ENCODE measurements at places on chromosomes 6 and 20. TPM values are rescaled to one million over a fixed set of nuclear protein-coding genes. Genes with fewer than 3 reads are reported as not detected.

The PRICKLE4 gene
- total RNA-seq = 0.71 TPM

The DEFB128 gene
- not detected for total RNA-seq

The SMOC2 gene
- not detected for total RNA-seq

The ERVFRD-1 gene
- total RNA-seq = not detected

- H3K27me3 ChIP-seq = peaks cover 3% of the 10 kb centered on the region
- DNase-seq = peak; percentile 68
- H3K27ac ChIP-seq = no peak overlapping the region
- H3K4me1 ChIP-seq = no peaks in the 10 kb centered on the region
Observed at GRCh38 chr6:8983202-8983688, 547.9 kb upstream of the SLC35B3 start.

- peaks cover 15% of the 10 kb centered on the region for H3K4me1 ChIP-seq
- no peak overlapping the region for H3K27ac ChIP-seq
- no peak for DNase-seq
- no peaks in the 10 kb centered on the region for H3K36me3 ChIP-seq
- no peaks in the 10 kb centered on the region for H3K27me3 ChIP-seq
- no peak overlapping the region for H3K4me3 ChIP-seq
Observed at GRCh38 chr6:41724586-41725501, 10.6 kb downstream of the TFEB start.

DNA sequence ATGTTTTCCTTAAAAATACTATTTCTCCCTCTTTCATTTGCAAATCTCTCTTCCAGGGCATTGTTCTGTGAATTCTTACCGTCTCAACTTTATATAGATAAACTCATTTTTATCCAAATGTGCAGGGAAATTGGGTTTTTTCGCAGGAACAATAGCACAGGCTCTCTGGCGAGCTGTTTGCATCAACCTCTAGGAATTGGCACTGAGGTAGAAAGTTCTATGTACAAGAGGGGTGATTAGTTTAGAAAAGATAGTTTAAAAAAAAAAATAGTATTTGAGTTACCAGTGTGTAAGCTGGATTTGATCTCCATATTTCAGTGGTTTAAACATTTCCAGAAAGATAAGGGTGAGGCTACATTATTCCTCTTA is 129.7 kb upstream of the BTN3A2 start:
- peak overlapping the region; percentile 82 for H3K4me3 ChIP-seq
- H3K36me3 ChIP-seq = peaks cover 17% of the 10 kb centered on the region
- H3K27ac ChIP-seq = peak overlapping the region; percentile 99
- peaks cover 30% of the 10 kb centered on the region for H3K4me1 ChIP-seq
- DNase-seq = no peak

GRCh38 chr20:32896521-32897280 is 38.0 kb downstream of the EFCAB8 start:
- no peaks in the 10 kb centered on the region for H3K36me3 ChIP-seq
- no peaks in the 10 kb centered on the region for H3K27me3 ChIP-seq
- DNase-seq = no peak
- H3K4me1 ChIP-seq = no peaks in the 10 kb centered on the region

DNA sequence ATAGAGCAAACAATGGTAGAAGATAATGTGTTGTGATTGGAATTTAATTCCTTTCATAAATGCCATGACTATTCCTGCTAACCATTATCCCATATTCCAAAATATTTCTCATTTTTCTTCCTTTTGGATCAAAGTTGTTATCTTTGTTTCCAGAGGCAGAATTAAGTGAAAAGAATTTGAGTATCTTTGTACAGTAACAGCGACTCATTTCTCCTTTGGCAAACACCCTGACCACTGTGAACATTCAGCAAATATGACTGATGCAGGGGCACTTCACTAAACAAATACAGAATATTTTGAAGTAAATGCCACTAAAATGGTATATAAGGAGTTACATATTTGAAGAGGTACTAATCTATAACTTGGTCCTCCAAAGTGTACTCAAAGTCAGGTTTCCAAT is 105.0 kb upstream of the LAMP5 start:
- no peaks in the 10 kb centered on the region for H3K36me3 ChIP-seq
- no peak overlapping the region for H3K27ac ChIP-seq
- DNase-seq = no peak
- no peak overlapping the region for H3K4me3 ChIP-seq
- H3K27me3 ChIP-seq = no peaks in the 10 kb centered on the region

DNA sequence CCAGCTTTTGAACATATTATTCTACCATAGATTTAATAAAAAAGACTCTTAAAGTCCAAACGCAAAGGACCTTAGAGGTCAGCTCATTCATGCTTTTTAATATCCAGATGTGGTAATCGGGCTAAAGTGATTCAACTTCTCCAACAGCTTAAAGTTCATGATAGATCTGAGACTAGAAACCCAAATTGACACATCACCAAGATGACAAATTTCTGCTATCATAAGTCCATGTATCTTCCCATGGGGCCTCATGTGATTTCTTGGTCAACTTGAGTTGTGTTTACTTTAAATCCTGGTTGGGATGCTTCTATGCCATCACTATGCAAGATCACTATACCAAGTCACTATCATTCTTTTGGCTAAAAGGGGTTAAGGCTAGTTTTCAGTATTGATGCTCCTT is 56.0 kb downstream of the SLC24A3 start:
- no peak overlapping the region for H3K27ac ChIP-seq
- H3K4me1 ChIP-seq = no peaks in the 10 kb centered on the region
- no peaks in the 10 kb centered on the region for H3K27me3 ChIP-seq

DNA sequence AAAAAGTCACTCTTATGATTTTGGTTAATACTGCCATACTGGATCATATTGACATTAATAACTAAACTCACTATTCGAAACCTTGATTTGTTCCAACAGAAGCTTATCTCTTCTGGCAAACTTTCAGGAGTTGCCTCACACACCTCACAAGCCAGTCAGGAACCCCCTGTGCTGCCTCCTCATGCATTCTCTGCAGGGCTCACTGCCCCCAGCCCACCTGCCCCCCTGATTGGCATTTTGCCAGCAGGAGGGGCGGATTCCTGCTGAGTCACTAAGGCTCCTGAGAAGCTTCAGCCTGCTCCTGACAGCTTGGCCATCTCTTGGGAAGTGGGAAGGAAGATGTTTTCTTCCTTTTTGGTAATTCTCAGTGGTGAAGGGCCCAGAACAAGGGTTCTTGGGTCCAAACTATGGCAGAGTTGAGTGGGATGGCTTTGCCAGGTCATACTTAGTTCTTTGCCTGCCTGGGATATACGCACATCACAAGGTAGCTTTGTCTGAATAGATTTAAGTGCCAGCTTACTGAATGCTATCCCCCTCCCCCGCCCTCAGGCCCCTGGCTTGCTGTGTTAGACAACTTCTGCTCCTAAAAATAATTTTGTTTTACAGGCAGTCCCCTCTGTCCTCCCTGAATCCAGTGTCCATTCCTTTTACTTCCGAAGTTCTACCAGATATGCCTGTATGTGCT is 31.4 kb downstream of the SLC35F1 start:
- no peak overlapping the region for H3K4me3 ChIP-seq
- no peak for DNase-seq
- peaks cover 10% of the 10 kb centered on the region for H3K27me3 ChIP-seq

DNA sequence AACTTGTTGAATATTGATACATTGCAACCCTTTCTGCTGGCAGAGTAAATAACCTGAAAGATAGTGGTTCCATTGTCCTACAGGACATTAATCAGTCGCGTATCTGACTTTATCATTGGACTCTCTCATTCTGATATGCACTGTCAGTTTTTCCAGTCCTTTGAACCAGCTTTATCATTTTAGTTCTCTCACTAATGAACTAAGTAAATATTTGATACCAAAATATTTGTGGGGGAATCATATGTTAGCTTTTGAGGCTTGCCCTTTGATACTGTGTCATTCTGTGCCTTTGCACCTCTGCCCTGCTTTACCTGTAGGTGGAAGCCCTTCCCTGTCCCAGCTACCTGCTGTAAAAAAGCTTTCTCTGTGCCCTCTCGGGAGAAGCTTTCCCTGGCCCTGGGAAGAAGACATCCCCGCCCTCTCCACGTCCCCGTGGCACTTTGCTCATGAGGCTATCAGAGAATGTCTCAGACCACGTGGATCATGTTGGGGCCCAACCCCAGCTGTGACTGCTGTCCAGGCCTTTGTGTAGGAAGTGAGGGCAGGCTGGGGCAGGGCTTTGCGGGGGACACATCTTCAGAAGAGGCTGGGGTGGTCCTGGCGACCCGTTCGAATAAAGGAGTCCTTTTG is 117.8 kb upstream of the NXT1 start:
- H3K36me3 ChIP-seq = no peaks in the 10 kb centered on the region
- H3K27me3 ChIP-seq = peaks cover 2% of the 10 kb centered on the region
- H3K4me3 ChIP-seq = no peak overlapping the region
- no peaks in the 10 kb centered on the region for H3K4me1 ChIP-seq

GRCh38 chr20:48214601-48215000 is 429.3 kb upstream of the SULF2 start:
- H3K27ac ChIP-seq = no peak overlapping the region
- H3K27me3 ChIP-seq = peaks cover 10% of the 10 kb centered on the region
- H3K4me1 ChIP-seq = no peaks in the 10 kb centered on the region

DNA sequence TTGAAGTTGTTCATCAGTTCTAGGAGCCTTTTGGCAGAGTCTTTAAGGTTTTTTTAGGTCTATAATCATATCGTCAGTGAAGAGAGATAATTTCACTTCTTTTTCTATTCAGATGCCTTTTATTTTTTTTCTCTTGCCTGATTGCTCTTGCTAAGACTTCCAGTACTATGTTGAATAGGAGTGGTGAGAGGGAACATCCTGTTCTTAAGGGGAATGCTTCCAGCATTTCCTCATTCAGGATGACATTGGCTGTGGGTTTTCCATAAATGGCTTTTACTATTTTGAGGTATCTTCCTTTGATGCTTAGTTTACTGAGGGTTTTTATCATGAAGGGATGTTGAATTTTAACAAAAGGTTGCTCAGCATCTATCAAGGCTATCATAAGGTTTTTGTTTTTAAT is 109.5 kb downstream of the CLVS2 start:
- DNase-seq = no peak
- H3K27ac ChIP-seq = no peak overlapping the region
- H3K4me1 ChIP-seq = no peaks in the 10 kb centered on the region
- H3K4me3 ChIP-seq = no peak overlapping the region
- no peaks in the 10 kb centered on the region for H3K36me3 ChIP-seq
- H3K27me3 ChIP-seq = no peaks in the 10 kb centered on the region

DNA sequence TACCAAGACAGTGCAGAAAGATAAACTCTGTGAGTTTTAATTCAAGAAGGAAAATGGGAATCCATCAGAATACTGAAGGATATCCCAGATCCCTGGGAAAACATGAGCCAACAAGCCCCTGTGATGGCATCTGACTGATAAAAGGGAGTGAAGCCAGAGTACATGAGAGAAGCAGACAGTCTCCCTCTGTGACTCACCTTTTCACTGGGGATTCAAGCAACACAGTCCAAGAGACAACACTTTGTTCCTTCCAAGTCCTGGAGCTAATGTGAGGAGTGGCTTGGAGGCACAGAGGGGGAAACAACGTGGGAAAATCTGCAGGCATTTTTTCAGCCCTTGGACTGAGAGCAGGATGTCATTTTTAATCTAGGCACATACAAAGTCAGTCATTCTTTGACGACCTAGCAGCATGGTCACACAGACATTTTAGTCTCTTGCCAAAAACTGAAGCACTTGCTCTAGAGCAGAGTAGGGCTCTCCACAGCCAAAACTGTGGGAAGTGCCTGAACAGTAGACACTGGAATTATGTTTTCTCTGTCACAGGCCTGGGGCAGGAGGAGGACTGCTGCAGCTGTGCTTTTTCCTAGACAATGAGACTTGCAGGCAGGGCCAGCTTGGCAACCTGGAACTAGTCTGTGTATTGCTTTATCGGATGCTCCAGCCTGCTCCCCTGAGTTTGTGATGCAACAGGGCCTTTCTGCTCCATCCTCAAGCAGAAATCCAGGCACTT is 465.0 kb upstream of the GJE1 start:
- no peak for DNase-seq
- no peaks in the 10 kb centered on the region for H3K4me1 ChIP-seq
- H3K36me3 ChIP-seq = no peaks in the 10 kb centered on the region
- no peak overlapping the region for H3K27ac ChIP-seq

GRCh38 chr6:106553440-106553839 is 75.9 kb downstream of the RTN4IP1 start:
- H3K36me3 ChIP-seq = peaks cover 54% of the 10 kb centered on the region
- no peaks in the 10 kb centered on the region for H3K27me3 ChIP-seq
- DNase-seq = peak; percentile 77
- H3K27ac ChIP-seq = peak overlapping the region; percentile 90
- peaks cover 36% of the 10 kb centered on the region for H3K4me1 ChIP-seq
- no peak overlapping the region for H3K4me3 ChIP-seq

GRCh38 chr6:37654727-37655500 is 42.8 kb downstream of the MDGA1 start:
- no peak overlapping the region for H3K4me3 ChIP-seq
- H3K4me1 ChIP-seq = peaks cover 7% of the 10 kb centered on the region
- H3K36me3 ChIP-seq = peaks cover 8% of the 10 kb centered on the region
- H3K27ac ChIP-seq = no peak overlapping the region

- no peak overlapping the region for H3K4me3 ChIP-seq
- peaks cover 2% of the 10 kb centered on the region for H3K4me1 ChIP-seq
- no peaks in the 10 kb centered on the region for H3K27me3 ChIP-seq
- H3K36me3 ChIP-seq = no peaks in the 10 kb centered on the region
Observed at GRCh38 chr6:143279385-143279784, 171.1 kb downstream of the ADAT2 start.

DNA sequence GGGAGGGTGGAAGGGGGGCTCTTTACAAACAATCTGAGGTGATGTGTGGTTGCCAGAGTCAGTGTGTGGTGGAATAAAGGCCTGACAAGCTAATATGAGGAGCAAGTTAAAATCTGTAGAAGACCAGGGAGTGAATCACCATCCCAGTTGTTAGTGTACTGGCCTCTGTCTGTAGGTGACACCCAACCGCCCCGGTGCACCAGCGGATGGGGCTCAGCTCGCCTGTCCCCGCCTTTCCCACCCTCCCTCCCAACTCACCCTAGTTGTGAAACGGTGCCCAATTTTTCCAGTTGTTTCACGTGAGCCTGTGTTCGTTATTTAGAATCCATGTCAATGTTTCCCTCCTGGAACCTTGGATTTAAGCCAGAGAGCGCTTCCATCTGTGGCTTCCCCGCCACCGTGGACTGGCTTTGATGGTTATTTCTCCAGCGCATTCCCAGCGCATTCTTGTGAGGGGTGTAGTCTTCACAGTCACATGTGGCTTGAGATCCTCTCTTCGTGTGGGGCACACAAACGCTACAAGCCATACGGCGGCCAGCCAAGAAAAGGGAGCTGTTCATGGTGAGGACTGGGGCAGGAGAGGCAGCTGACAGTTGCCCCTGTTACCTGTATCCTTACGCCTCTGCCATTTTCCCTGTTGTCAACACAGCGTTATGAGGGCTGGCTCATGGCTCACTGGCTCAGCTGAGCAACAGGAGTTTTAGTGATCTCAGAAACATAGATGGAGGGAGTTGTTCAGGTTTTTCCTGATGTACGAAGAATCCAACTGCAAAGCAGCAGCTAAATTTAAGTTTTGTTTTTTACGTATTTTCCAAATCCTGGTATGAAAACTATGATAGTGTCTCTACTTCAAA is 137.6 kb downstream of the ZDHHC14 start:
- no peak overlapping the region for H3K27ac ChIP-seq
- DNase-seq = no peak
- H3K27me3 ChIP-seq = no peaks in the 10 kb centered on the region
- no peaks in the 10 kb centered on the region for H3K36me3 ChIP-seq
- no peak overlapping the region for H3K4me3 ChIP-seq

- no peak overlapping the region for H3K4me3 ChIP-seq
- H3K27ac ChIP-seq = no peak overlapping the region
- no peaks in the 10 kb centered on the region for H3K36me3 ChIP-seq
- no peak for DNase-seq
- H3K4me1 ChIP-seq = peaks cover 3% of the 10 kb centered on the region
- H3K27me3 ChIP-seq = no peaks in the 10 kb centered on the region
Observed at GRCh38 chr6:157631838-157632614, 191.0 kb upstream of the SNX9 start.

Measured in activated CD4-positive, alpha-beta memory T cell treated with anti-CD3 and anti-CD28 coated beads for 36 hours (primary cell).